Activated naive CD8-positive, alpha-beta T cell treated with anti-CD3 and anti-CD28 coated beads for 36 hours (primary cell): ENCODE measurements at places on chromosomes 5 and 9.
A peak's percentile ranks its signal among the peaks of the same experiment; 100 is the strongest.

- H3K27ac ChIP-seq: no peak overlapping the region
- no peaks in the 10 kb centered on the region for H3K36me3 ChIP-seq
- no peak overlapping the region for H3K4me3 ChIP-seq
- no peaks in the 10 kb centered on the region for H3K27me3 ChIP-seq
Observed at GRCh38 chr5:84618262-84618661, 233.6 kb upstream of the EDIL3 start.

DNA sequence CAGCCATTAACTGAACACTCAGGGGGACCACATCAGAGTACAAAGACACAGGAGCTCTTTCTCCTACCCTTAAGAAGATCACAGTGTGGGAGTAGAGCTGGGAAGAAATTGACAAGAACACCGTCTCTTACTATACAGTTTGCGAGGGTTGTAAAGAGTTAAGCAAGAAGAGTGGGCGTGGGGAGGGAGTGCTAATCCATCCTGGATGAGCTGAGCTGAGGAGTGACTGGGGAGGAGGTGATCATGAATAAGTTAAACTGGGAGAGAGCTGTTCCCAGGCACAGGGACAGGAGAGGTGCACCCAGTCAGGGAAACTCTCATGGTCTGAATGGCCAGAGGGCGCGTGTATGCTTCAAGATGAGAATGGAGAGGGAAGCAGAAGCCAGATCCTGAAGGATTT lies 17.2 kb downstream of the TAF1L start:
- H3K27ac ChIP-seq: no peak overlapping the region
- no peak overlapping the region for H3K4me3 ChIP-seq
- H3K36me3 ChIP-seq: no peaks in the 10 kb centered on the region
- H3K27me3 ChIP-seq: peaks cover 32% of the 10 kb centered on the region
- no peaks in the 10 kb centered on the region for H3K4me1 ChIP-seq

GRCh38 chr9:107733523-107733894 lies 243.9 kb upstream of the KLF4 start:
- H3K27me3 ChIP-seq: no peaks in the 10 kb centered on the region
- no peak overlapping the region for H3K4me3 ChIP-seq
- no peak overlapping the region for H3K27ac ChIP-seq
- no peak for DNase-seq
- no peaks in the 10 kb centered on the region for H3K36me3 ChIP-seq
- H3K4me1 ChIP-seq: no peaks in the 10 kb centered on the region

DNA sequence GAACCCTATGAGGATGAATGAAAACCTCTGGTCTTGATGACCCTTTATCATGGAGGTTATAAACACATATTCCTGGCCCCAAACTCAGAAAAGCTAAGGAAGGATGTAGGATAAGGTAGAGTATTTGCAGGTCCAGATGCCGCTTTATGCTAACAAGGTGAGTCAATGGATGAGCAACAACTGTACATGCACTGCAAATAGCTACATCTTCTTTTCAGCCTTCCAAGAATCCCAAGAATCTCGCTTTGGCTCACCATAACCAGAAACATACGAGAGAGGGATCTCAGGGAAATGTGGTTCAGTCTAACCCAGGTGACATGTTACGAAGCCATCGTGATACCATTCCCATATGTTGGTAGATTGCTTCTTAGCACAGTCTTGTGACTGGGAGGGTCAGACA lies 152.3 kb upstream of the ANKH start:
- no peak overlapping the region for H3K27ac ChIP-seq
- no peak overlapping the region for H3K4me3 ChIP-seq
- peaks cover 26% of the 10 kb centered on the region for H3K27me3 ChIP-seq
- no peak for DNase-seq
- H3K4me1 ChIP-seq: no peaks in the 10 kb centered on the region

DNA sequence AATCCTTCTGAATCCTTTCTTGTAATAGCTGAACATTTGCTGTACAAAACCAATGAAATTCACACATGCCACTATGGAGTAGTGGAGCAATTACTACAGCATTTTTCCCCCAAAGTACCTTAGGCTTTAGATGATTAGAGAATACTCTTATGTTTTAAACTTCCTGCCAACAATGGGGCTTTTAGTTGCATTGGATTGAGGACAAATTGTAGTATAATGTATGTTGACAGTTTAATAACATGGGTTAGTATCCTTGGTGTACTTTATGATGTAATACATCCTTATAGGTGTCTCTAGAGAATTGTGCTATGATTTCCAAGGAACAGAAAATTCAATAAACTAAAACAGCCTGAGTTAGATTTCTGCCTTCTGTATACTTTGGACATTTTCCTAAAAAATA lies 422.7 kb upstream of the GRAMD2B start:
- H3K4me1 ChIP-seq: no peaks in the 10 kb centered on the region
- DNase-seq: no peak
- H3K4me3 ChIP-seq: no peak overlapping the region
- no peaks in the 10 kb centered on the region for H3K36me3 ChIP-seq
- no peak overlapping the region for H3K27ac ChIP-seq

DNA sequence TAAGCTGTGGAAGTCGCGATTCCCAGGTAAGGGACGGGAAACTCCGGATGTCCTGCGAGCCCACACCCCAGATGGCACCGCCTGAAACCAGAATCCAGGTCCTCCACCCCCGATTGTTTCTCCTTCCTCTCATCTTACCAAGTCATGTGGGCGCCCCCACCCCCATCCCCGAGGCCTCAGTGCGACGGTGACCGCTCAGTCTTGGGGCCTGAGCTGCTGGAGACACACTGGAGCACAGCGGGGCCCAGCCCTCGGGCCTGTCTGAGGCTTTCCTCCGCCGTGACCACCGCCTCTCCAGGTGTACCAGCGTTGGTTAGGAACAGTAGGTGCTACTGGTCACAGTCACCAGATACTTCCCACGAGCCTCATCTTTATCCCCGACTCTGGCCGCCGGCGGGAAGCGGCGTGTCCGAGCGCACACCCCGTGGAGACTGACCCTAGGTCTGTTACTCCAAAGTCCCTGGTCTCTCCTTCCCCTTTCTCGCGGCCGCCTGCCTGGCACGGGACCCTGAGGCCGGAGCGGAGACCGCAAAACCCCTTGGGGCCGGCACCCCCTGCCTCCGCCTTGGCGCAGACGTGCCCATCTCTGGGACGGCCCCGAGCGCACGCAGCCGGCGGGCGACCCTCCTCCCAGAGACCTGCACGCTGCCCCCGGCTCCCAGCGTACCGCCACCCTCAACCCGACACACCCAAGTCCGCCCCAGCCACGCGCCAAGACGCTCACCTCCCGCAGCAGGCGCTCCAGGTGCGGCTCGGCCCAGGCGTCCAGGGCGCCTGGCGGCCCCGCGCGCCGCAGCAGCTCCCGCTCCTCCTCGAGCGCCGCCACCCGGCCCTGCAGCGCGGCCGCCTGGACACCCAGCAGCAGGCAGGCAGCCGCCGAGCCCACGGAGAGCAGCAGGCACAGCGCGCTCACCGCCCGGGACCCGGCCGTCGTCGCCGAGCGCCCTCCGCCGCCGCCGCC lies 733 bp downstream of the COL23A1 start:
- H3K27me3 ChIP-seq: peaks cover 53% of the 10 kb centered on the region
- H3K27ac ChIP-seq: no peak overlapping the region
- H3K4me1 ChIP-seq: peaks cover 5% of the 10 kb centered on the region
- no peak overlapping the region for H3K4me3 ChIP-seq
- peak; percentile 38 for DNase-seq
- peaks cover 8% of the 10 kb centered on the region for H3K36me3 ChIP-seq

DNA sequence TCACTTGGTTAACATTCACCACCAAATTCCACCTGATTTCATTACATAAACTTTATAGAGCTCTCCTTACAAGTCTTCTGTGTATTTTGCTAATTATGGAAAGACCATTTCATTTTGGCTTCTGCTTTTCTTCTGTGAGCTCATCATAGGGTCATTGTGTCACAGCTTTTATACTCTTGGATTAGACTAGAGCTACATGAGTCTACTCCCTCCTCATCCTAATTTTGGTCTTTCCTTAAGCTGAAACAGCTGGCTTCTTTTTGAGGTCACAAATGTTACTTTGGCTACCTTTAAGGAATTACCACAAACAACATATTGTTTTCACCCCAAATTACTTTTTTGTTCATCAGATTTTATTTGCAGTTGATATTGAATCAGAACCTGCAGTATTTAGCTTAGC lies 103.0 kb downstream of the NPR3 start:
- no peak for DNase-seq
- no peak overlapping the region for H3K4me3 ChIP-seq
- H3K27me3 ChIP-seq: no peaks in the 10 kb centered on the region
- H3K36me3 ChIP-seq: no peaks in the 10 kb centered on the region
- H3K27ac ChIP-seq: no peak overlapping the region
- H3K4me1 ChIP-seq: no peaks in the 10 kb centered on the region

GRCh38 chr5:56166671-56167385 lies 66.3 kb downstream of the ANKRD55 start:
- H3K36me3 ChIP-seq: no peaks in the 10 kb centered on the region
- no peaks in the 10 kb centered on the region for H3K27me3 ChIP-seq
- H3K4me1 ChIP-seq: peaks cover 14% of the 10 kb centered on the region
- no peak overlapping the region for H3K4me3 ChIP-seq
- no peak overlapping the region for H3K27ac ChIP-seq

DNA sequence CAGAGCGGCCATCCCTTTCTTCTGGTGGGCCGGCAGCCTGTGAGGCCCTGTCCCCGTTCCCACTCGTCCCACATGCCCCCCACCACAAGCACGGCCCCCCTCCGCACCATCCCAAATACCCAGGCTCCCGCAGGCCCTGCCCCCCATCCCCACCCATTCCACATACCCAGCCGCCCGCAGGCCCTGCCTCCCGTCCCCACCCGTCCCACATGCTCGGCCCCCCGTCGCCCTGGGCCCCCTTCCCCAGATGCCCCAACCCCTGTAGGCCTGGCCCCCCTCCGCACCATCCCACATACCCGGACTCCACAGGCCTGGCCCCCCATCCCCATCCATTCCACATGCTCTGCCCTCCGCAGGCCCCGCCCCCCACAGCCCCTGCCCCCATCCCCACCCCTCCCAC lies 11.5 kb downstream of the SLC6A19 start:
- H3K4me1 ChIP-seq: peaks cover 3% of the 10 kb centered on the region
- no peaks in the 10 kb centered on the region for H3K36me3 ChIP-seq
- no peak overlapping the region for H3K27ac ChIP-seq
- H3K4me3 ChIP-seq: no peak overlapping the region
- DNase-seq: no peak
- no peaks in the 10 kb centered on the region for H3K27me3 ChIP-seq

- H3K4me1 ChIP-seq: peaks cover 24% of the 10 kb centered on the region
- H3K36me3 ChIP-seq: peaks cover 47% of the 10 kb centered on the region
- no peaks in the 10 kb centered on the region for H3K27me3 ChIP-seq
- no peak overlapping the region for H3K4me3 ChIP-seq
- no peak overlapping the region for H3K27ac ChIP-seq
Observed at GRCh38 chr5:14687023-14687665, 22.6 kb downstream of the OTULIN start.

DNA sequence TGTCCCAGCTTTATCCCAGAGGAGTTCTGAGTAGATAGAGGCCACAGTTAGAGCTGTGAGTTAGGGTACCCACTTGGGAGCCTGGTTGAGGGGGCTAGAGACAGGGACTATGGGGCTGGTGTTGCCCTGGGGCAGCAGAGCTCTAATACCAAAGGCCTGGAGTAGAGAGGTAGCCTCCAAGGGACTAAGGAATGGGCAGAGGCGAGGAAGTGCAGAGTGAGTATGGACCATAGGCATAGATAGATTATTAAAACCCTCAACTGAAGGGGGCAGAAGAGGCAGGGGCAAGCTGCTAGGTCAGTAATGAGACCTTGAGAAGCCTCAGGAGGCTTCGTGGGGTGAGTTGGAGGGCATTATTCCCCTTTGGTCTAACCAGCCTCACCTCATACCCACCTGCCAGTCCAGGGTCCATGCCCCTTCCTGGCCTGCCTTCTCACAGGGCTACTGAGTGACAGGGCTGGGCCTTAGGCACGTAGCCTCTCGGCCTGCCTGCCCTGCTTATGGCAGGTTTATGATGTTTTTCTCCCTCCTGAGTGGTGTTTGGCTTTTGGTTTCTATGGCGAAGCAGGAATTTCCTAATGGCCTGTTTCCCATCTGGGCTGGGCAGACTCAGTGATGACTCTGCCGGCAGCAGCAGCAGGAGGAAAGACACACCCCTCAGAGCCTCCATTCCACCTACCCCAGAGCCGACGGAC lies 8.0 kb downstream of the PDLIM4 start:
- H3K4me1 ChIP-seq: peaks cover 33% of the 10 kb centered on the region
- H3K36me3 ChIP-seq: no peaks in the 10 kb centered on the region
- no peak overlapping the region for H3K4me3 ChIP-seq
- H3K27ac ChIP-seq: no peak overlapping the region

- DNase-seq: no peak
- H3K27ac ChIP-seq: no peak overlapping the region
- H3K4me3 ChIP-seq: no peak overlapping the region
- peaks cover 18% of the 10 kb centered on the region for H3K4me1 ChIP-seq
- H3K36me3 ChIP-seq: no peaks in the 10 kb centered on the region
Observed at GRCh38 chr9:115046824-115047223, 71.1 kb downstream of the TNC start.

DNA sequence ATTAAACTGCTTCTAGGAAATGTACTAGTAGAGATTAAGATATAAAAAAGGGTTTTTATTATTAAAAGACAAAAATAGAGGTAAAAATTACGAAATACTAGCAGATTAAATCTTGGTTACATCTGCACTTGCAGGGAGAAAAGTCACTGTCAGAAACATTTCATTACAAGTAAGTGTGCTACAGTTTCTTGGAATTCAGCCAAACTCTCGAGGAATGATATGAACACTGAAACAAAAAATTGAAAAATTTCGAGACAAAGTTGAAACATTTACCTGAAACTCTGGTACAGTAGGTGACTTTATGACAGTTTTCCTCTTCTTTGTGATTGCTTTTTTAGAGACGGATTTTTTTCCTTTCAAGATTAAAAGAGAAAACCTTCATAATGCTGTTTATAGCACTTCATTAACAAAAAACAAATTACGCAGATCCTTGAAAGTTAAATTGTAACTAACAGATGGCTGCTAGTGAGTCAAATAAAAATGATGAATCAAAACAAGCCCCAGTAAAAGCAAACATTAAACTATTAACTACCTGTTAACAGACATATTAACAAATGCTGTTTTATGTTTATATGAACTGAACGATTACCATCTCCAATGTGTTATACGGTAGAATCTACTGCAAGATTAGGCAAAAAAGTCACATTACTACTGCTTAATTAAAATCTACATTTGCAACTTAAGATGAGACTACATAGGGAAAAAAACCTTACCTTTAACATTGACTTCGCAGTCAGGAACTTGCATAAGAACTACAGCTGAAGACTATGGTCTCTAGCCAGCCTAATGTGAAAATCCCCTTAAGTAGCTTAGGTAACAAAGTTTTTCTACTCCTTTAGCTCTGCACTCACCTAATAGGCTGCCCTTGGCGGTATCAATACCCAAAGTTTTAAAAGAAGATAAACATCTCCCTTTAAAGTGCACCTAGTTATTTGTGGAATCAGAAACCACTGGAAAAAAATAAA lies 61.4 kb downstream of the RANBP6 start:
- H3K4me3 ChIP-seq: no peak overlapping the region
- H3K4me1 ChIP-seq: peaks cover 12% of the 10 kb centered on the region
- peaks cover 4% of the 10 kb centered on the region for H3K36me3 ChIP-seq
- H3K27ac ChIP-seq: no peak overlapping the region

DNA sequence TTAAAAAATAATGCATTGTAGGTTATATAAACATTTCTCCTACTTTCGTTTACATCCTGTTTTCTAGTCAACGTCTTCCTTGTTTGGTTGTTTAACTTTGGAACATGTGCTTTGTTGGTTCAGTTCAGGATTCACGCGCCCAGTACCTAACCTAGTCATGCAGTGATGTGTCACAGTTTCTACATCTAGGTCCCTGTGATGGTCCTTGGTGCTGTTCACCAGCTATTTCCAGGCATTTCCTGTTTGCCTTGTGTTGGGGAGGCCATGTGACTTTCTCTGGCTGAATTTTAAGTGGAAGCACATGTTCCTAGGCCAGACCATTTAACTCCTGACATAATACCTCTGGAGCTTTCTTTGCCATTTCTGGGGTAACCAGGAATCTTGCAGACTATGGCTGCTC lies 292.3 kb downstream of the SMARCA2 start:
- no peak for DNase-seq
- peaks cover 5% of the 10 kb centered on the region for H3K27me3 ChIP-seq
- no peak overlapping the region for H3K27ac ChIP-seq
- H3K4me1 ChIP-seq: no peaks in the 10 kb centered on the region
- no peak overlapping the region for H3K4me3 ChIP-seq
